WTC11 (cell line): ENCODE measurements at places on chromosomes 1 and 21. TPM values are rescaled to one million over a fixed set of nuclear protein-coding genes. Genes with fewer than 3 reads are reported as not detected.

Gene AGO3
- total RNA-seq, result 26.8 to 30.7 TPM (median 27.0 TPM) in 3 replicates

Gene CCDC185
- not detected in 3 replicates for total RNA-seq

Gene SCYL3
- 4.8 to 5.3 TPM (median 4.9 TPM) in 3 replicates for total RNA-seq

Gene TRIM58
- 1.0 to 1.9 TPM (median 1.6 TPM) in 3 replicates for total RNA-seq

Gene KMO
- total RNA-seq, result not detected in 3 replicates

Gene MPL
- total RNA-seq, result 0.15 to 0.44 TPM (median 0.21 TPM) in 3 replicates

Gene CELA2B
- 0.55 TPM in 1 of 3 replicates, not detected in the others for total RNA-seq

DNA sequence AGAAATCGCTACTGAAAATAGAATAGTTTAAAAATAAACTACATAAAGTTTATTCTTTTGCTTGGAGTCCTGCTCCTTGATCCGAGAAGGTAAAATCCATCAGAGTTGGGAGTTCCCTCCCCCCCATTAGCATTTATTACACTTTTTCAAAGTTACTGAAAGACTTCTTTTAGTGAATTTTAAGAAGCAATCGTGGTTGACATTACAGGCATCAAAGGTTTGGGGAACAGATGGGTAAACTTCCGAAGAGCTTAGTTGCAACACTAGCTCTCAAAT is 31.0 kb upstream of the NFIA start:
- peaks cover 59% of the 10 kb centered on the region for H3K27me3 ChIP-seq
- peaks cover 50% of the 10 kb centered on the region for H3K4me1 ChIP-seq
- no peak overlapping the region for H3K27ac ChIP-seq
- H3K36me3 ChIP-seq, result no peaks in the 10 kb centered on the region
- peak overlapping the region; percentile 80 for H3K4me3 ChIP-seq

DNA sequence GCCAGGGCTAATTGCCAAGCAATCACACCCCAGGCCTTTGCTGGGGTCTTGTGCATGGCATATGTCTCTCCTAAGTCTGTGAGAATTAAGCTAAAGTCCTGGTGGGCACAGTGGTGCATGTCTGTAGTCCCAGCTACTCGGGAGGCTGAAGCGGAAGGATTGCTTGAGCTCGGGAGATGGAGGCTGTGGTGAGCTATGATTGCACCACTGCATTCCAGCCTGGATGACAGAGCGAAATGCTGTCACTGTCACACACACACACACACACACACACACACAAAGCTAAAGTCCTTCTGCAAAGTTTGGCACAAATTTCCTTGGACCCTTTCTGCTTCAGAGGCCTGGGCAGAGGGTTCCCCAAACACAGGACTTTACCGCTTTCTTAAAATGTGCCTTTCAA is 31.3 kb upstream of the DNAJC11 start:
- H3K4me1 ChIP-seq, result peaks cover 24% of the 10 kb centered on the region
- H3K27me3 ChIP-seq, result no peaks in the 10 kb centered on the region
- H3K4me3 ChIP-seq, result no peak overlapping the region
- H3K36me3 ChIP-seq, result no peaks in the 10 kb centered on the region
- no peak overlapping the region for H3K27ac ChIP-seq

DNA sequence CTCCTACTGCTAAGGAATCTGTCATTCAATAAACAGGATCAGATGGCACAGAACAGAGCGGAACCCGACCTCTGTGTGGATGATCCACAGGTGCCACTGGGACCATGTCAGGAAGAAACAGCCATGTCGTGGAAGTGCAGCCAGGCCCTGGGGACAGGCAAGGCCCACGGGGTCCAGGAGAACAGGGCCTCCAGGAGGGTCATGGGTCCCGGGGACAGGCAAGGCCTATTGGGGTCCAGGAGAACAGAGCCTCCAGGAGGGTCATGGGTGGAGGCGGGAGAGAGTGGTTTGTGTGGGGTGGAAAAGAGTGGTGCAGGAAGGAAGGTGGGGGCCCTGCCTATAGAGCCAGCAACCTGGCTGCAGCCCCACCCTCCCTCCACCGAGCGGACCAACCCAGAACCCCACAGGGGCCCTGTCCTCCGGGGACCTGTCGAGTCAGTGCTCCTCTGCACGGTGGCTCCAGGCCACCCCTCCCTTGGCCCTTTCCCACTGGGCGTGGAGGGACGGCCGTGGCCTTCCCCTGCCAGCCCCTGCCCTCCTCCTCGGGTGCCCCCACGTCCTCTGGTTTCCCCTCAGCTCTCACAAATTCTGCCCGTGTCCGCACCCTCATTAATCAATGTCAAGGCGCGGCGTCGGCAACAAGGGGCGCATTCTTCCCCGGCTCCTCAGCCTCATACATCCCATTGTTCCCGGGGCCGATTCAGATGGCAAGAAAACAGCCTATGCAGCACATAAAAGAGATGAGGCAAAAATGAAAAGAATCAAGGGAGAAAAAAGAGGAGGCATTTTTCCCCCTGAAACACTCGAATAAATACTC is 146.4 kb downstream of the PRDM16 start:
- H3K4me3 ChIP-seq, result no peak overlapping the region
- H3K36me3 ChIP-seq, result no peaks in the 10 kb centered on the region
- no peaks in the 10 kb centered on the region for H3K27me3 ChIP-seq
- no peaks in the 10 kb centered on the region for H3K4me1 ChIP-seq
- no peak for DNase-seq

GRCh38 chr1:27363766-27364695 is 2.7 kb downstream of the MAP3K6 start:
- peak overlapping the region; percentile 71 for H3K27ac ChIP-seq
- no peaks in the 10 kb centered on the region for H3K36me3 ChIP-seq
- no peak overlapping the region for H3K4me3 ChIP-seq

DNA sequence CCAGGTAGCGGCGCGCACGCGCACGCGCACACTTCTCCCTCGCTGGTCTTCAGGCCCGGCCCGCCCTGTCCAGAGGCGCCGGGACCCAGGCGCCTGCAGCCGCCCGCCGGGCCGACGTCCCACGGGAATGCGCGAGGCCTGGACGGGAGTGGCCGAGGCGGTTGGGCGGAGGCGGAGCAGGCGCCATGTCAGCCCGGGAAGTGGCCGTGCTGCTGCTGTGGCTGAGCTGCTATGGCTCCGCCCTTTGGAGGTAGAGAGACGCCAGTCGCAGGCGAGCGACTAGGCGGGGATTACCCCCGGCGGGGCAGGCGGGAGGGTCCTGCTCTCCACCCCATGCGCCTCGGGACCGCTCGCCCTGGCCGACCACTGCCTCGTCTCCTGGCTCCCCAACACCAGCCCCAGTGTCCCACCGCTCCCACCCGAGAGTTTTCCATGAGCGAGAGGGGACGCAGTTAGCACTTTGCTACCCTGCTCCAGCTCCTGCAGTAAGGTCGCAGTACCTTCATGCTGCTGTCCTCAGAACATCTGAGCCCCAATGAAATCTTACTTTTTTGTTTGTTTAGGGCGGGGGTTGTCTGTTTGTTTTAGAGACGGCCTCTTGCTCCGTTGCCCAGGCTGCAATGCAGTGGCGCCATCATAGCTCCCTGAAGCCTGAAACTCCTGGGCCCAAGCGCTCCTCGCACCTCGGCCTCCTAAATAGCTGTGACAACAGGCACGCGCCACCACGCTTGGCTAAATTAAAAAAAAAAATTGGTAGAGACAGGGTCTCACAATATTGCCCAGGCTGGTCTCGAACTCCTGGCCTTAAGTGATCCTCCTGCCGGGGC is at the start of gene CATSPERE:
TSS of gene CATSPERE (plus strand) at position 29 of the 827 bp plus-strand sequence. CDS start at position 186, 157 bp downstream.
- peak; percentile 89 for DNase-seq
- H3K27ac ChIP-seq, result peak within 1 kb of the TSS; percentile 98
- H3K4me3 ChIP-seq, result peak within 1 kb of the TSS; percentile 74
- H3K36me3 ChIP-seq, result peaks cover 26% of the 10 kb centered on the region
- H3K4me1 ChIP-seq, result peaks cover 13% of the 10 kb centered on the region

DNA sequence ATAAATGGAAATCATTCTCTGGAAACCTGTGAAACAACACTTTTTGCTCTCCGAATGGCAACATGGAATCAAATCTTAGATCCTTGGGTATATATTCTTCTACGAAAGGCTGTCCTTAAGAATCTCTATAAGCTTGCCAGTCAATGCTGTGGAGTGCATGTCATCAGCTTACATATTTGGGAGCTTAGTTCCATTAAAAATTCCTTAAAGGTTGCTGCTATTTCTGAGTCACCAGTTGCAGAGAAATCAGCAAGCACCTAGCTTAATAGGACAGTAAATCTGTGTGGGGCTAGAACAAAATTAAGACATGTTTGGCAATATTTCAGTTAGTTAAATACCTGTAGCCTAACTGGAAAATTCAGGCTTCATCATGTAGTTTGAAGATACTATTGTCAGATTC is 45.7 kb downstream of the PTGFR start:
- H3K4me1 ChIP-seq, result no peaks in the 10 kb centered on the region
- no peak overlapping the region for H3K4me3 ChIP-seq
- no peak for DNase-seq
- no peaks in the 10 kb centered on the region; the same call in 1 of the 2 replicates for H3K27me3 ChIP-seq

GRCh38 chr1:15740924-15741850 is 1.1 kb upstream of the TMEM82 start:
- DNase-seq, result peak; percentile 93
- peak overlapping the region; percentile 29; the same call in 1 of the 2 replicates for H3K4me3 ChIP-seq
- H3K27ac ChIP-seq, result peak overlapping the region; percentile 36
- H3K4me1 ChIP-seq, result peaks cover 8% of the 10 kb centered on the region
- H3K27me3 ChIP-seq, result no peaks in the 10 kb centered on the region; the same call in 1 of the 2 replicates

DNA sequence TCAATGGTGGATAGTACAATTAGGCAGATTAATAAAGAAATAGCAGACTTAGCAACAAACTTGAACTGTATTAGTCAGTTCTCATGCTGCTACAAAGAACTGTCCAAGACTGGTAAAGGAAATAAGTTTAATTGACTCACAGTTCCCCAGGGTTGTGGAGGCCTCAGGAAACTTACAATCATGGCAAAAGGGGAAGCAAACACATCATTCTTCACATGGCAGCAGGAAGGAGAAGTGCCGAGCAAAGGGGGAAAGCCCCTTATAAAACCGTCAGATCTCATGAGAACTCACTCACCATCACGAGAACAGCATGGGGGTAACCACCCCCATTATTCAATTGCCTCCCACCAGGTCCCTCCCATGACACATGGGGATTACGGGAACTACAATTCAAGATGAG is 27.1 kb upstream of the PDE4B start:
- 0 out of 2 replicates have a peak, but pooled peaks cover 3% of the 10 kb centered on the region for H3K4me1 ChIP-seq
- no peaks in the 10 kb centered on the region for H3K36me3 ChIP-seq
- no peak overlapping the region for H3K4me3 ChIP-seq
- no peaks in the 10 kb centered on the region for H3K27me3 ChIP-seq

DNA sequence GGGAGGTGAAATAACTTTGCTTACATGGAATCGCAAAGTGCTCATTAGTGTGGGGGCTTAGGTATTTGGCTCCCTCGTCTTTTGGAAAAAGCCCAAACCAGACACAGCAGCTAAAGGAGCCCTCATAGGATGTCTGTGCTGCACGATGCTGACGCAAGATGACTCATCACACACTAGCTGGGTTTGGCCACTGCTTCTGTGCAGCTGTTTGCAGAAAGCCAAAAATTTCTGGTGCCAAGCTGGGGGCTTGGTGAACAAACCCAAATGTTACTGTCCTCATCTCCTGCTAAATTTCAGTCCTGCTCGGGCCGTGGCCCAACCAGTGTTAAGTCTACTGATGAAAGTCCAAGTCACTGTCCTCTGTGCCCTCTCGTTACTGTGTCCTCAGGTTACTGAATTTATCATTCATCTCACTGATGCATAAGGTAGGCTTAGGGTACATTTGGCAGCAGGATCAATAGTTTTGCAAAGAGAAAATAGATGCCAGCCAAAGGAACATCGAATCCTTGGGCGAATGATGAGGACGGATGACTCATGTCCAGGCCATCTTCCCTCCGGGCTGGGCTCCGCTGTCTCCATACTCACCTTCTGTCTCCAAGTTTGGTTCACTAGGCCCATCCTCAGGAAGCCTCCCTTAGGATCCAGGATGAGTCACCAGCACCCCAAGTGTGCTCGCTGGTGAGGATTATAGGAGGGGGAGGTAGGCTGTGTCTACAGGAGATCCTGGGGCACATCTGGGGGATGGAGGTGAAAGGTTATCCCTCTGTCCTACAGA is 177.7 kb downstream of the ADSS2 start:
- no peaks in the 10 kb centered on the region for H3K27me3 ChIP-seq
- H3K4me1 ChIP-seq, result no peaks in the 10 kb centered on the region
- no peak overlapping the region for H3K4me3 ChIP-seq
- H3K27ac ChIP-seq, result no peak overlapping the region

DNA sequence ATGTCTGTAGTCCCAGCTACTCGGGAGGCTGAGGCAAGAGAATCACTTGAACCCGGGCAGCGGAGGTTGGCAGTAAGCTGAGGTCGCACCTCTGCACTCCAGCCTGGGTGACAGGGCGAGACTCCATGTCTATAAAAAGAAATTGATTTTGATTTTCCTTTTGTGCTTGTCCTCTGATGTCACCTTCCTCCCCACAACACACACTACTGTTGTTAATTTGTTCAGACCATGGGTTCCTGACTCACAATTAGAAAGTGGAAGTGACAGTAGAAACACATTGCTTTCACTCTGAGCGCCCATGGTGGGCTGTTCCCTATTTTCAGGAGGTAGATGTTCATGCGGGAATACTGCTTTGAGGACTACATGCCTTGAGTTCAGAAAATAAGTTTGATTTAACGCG is 165.5 kb upstream of the KCNJ6 start:
- peaks cover 11% of the 10 kb centered on the region for H3K4me1 ChIP-seq
- no peaks in the 10 kb centered on the region; the same call in 1 of the 2 replicates for H3K27me3 ChIP-seq
- no peak overlapping the region for H3K27ac ChIP-seq
- no peak for DNase-seq
- H3K36me3 ChIP-seq, result no peaks in the 10 kb centered on the region

DNA sequence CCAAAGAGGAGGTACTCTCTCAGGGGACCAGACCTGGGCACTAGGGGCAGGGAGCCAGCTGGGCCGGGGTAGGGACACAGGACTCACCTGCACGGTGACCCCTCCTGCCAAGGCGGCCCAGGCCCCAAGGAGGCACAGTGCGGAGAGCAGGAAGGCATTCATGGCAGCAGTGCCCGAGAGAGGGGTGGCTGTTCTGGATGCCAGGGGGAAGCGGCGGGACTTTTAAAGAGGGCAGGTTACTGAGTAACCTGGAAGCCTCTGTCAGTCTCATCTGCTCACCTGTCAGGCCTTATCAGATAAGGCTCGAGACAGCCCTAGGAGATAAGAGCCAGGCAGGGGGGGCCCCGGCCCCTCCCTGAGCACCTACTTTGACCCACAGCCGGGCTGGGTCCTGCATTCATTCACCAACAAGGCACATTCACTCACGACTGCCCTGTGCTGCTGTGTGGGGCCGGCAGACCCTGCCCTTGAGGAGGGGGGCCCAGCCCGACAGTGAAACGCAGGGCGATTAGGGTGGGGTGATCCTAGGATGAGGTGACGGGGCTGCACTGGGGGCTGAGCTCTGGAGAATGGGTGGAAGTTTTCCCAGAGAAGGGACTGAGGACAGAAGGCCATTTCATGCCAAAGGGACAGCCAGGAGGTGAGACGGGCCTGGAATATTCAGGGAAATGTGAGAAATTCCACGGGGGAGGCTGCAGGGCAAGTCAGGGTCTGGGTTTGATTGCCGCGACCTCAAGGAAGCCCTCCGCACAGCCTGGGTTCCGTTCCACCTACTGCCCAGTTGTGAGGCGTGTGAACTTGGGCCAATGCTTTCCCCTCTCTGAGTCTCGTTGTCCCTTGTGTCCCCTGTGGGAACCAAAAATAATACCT is at the start of gene GUCA2A:
TSS of gene GUCA2A (minus strand) at position 195 of the 870 bp plus-strand sequence. CDS start at position 162, 33 bp downstream.
- H3K4me3 ChIP-seq, result no peak within 1 kb of the TSS
- no peaks in the 10 kb centered on the region for H3K36me3 ChIP-seq
- no peak within 1 kb of the TSS for H3K27ac ChIP-seq
- no peaks in the 10 kb centered on the region; the same call in 1 of the 2 replicates for H3K27me3 ChIP-seq
- H3K4me1 ChIP-seq, result peaks cover 10% of the 10 kb centered on the region

GRCh38 chr1:222920169-222920568 is 105.3 kb downstream of the DISP1 start:
- peaks cover 4% of the 10 kb centered on the region; the same call in 1 of the 2 replicates for H3K27me3 ChIP-seq
- no peaks in the 10 kb centered on the region; the same call in 1 of the 2 replicates for H3K4me1 ChIP-seq
- no peak for DNase-seq
- peaks cover 9% of the 10 kb centered on the region for H3K36me3 ChIP-seq
- H3K4me3 ChIP-seq, result no peak overlapping the region
- no peak overlapping the region for H3K27ac ChIP-seq

GRCh38 chr21:15285556-15285955 is 220.8 kb upstream of the NRIP1 start:
- peaks cover under 1% of the 10 kb centered on the region; the same call in 1 of the 2 replicates for H3K4me1 ChIP-seq
- H3K27ac ChIP-seq, result no peak overlapping the region
